Left hindlimb (tissue), 1 donor: ENCODE measurements at places on chromosomes 11 and 22.

- no peak for DNase-seq
These were observed 19.3 kb upstream of the BRSK2 start for GRCh38 chr11:1370186-1371025.

DNA sequence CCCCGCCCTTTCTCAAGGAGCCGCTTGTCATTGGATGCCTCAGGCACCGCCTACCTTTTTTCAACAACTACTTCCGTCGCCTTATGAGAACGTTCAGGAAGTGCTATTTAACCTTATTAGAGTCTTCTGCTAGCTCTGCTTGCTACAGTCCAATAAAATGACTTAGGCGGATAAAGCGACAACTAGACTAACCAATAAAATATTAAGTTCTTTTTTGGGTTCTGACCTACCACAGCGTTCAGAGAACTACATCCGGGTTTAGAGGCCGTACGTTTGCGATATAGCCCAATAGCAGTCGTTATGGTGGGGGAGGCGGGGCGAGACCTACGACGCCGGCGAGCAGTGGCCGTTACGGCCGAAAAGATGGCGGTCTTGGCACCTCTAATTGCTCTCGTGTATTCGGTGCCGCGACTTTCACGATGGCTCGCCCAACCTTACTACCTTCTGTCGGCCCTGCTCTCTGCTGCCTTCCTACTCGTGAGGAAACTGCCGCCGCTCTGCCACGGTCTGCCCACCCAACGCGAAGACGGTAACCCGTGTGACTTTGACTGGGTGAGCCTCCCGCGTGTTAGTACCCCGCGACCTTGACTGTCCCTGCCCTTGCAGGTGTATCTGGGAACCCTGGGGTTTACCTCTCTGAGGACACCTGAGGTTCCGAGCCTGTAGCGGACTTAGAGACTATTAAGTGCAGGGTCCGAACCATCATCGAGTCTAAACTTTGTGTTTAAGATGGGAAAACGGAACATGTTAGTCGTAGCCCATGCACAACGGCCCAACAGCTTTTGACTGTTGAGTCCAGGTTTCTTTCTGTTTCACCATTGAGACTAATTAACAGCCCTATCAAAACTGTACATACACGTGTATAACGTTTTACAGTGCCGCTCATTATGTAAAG, at the start of gene TMX2:
Gene TMX2, plus strand, starts transcription at position 338 of the 895 bp plus-strand sequence. Its CDS starts 26 bp downstream, at position 364.
- peak; percentile 94 for DNase-seq

DNA sequence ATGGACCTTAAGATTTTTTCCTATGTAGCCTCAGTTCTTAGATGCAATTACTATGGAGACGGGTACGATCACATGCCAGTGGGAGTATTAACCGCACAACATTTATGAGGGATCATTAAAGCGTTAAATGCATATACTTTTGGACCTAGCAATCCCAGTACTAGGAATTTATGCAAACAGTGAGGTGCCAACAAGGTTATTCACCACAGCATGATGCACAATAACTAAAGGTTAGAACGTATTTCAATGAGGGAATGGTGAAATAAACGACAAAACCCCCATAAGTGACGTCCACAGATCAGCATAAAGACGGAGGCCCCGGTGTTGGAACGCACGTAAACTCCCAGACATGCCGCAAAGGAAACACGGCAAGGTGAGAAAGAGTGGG, 539 bp downstream of the SIRT3 start:
- no peak for DNase-seq

DNA sequence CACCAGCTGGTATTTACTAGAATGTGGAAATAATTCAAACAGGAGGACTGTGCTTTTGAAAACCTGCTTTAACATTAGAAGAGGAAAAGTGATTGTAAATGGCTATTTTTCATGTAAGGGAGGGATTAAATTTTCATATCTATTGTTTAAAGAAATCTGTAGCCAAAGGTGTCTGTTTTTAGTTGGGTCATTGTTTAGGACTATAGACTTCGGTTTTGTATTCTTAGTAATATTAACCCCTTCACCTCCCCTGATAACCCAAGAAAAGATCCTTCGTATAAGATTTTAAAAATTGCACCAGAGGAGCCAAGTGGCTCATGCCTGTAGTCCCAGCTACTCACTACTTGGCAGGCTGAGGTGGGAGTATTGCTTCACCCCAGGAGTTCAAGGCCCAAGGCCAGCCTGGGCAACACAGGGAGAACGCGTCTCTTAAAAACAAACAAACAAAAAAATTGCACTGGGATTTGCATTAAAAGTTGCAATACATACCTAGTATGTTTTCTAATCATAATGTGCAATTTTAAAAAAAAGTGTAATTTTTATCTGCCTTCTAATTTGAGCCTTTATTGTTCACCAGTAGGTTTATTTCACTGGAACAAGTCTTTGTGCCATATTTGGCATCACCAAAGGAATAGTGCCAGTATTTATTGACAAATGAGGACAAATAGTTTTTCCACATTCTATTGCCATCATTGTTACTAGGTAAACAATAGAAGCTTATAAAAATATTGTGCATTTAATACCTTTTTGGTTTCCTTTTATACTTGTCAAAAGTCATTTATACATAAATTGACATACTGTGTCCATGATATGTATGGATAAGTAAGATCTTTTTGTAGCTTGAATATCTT, 34.3 kb downstream of the MTMR3 start:
- DNase-seq: no peak

- DNase-seq: no peak
These were observed 16.7 kb downstream of the XRRA1 start for GRCh38 chr11:74932169-74932568.

DNA sequence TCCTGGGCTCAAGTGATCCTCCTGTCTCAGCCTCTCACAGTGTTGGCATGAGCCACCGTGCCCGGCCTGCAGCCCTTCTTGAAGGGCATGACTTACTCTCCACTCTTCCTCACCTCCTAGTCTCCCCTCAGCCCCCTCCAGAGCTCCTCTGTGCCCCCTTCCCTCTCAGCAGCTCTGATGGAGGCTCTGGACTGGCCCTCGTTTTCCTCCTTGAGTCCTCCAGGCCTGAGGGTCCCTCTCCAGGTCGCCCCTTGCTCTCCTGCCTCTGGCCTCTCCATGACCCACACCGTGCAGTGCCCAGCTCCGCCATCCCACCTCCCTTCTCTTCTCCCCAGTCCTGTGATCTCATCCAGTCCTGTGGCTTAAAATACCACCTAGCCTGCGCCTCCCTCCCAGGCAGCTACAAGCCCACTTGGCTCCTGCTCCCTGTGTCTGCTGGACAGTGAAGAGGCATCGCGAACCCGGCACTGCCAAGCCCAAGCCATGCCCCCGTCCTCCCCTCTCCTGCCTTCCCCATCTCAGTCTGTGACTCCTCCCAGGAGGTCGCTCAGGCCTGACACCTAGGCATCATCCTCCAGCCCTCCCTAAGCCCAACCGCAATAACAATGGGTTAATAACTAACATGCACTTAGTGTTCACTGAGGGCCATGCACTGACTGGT, 11.9 kb downstream of the KCNJ4 start:
- DNase-seq: no peak

- DNase-seq: no peak
These were observed 11.0 kb downstream of the APOA4 start for GRCh38 chr11:116812109-116812508.

DNA sequence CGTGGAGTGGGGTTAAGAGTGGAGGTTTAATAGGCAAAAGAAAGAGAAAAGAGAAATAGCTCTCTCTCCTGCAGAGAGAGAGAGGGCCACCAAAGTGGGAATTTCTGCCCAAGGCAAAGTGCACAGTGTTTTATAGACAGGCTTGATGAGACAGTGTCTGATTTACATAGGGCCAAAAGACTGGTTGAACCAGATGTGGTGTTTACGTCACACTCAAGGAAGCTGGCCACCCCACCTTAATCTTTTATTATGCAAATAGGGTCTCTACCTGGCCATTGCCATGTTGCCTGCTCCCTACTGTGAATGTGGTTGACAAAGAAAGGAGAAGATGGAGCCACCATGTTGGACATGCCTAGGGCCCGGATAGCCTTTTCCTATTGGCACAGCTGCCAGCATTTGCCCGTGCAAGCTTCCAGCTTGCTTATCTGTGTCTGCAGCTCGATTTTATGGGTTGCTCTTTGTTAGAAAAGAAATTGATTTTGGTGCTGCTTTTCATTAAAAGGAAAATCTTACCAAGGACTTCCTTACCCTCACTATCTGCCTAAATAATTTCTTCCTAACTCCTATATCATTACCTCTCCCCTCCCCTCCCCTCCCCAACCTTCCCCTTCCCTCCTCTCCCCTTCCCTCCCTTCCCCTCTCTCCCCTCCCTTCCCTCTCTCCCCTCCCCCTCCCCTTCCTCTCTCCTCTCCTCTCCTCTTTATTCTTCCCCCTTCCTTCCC, 436.0 kb downstream of the NELL1 start:
- DNase-seq: no peak
